IMR-90 (cell line): ENCODE measurements at places on chromosomes 5 and 9. TPM values are rescaled to one million over a fixed set of nuclear protein-coding genes. Genes with fewer than 3 reads are reported as not detected.

DNA sequence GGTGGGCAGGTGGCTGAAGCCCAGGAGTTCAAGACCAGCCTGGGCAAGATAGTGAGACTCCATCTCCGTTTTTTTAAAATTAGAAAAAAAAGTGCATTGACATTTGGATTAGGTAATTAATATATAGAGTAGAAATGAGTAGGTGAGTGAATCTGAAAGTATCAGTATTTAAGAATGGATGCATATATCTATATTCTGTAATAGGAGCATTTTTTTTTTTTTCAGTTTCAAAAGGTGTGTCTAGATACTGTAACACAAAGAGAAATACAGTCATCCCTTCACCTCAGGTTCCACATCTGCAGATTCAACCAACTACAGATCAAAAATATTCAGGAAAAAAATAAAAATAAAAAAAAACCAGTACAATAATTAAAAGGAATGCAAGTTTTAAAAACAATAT, 50.8 kb downstream of the RBM27 start:
- DNase-seq, result no peak

DNA sequence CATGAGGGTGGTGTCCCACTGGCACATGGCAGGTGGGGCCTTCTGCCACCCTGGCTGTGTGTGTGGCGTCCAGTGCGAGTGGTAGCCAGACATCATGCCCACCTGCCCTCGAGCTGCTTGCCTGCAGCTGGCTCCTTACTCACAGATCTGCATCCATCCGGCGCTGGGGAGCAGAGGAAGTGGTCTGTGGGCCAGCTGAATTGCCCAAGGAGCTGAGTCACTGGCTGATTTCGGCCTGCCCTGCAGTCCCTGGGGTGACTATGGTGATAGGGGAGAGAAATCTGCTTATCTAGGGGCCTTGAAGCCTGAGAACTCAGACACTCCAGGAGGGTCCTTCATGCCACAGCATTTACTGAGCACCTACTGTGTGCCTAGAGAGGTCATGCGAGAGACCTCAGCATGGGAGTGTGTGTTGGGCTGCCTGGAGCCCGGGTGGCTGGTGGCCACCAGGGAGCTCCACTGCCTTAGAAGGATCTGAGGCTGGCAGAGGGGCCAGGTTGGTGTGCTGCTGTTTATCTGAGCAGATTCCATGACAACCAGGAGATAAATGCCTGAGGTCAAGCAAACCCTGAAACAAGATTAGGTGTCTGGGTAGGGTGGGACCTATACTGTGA, 57.1 kb downstream of the SLC22A5 start:
- peak; percentile 97 for DNase-seq

DNA sequence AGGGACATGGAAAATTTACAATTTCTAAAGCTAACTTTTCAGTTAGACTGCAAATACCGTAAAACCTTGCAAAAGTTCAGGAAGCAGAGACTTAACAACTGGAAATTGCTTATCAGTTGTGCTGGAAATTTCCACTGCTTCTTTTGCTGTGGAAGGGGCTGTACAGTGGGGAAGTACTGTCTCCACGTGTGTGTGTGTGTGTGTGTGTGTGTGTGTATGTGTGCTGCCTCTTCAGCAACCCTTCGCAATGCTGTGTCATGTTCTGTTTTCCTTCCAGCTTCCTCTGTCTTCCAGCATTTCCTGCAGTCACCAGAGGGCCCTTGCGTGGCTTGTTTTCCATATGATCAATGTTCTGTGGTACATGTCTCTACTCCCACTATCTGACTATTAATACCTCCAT, 87.5 kb upstream of the RANBP3L start:
- no peak for DNase-seq

GRCh38 chr9:80074439-80074838, 502.7 kb downstream of the TLE4 start:
- DNase-seq, result no peak

Gene CDH9
- not detected in 2 replicates for total RNA-seq

GRCh38 chr9:16150938-16151650, 598.3 kb downstream of the CCDC171 start:
- DNase-seq, result no peak

DNA sequence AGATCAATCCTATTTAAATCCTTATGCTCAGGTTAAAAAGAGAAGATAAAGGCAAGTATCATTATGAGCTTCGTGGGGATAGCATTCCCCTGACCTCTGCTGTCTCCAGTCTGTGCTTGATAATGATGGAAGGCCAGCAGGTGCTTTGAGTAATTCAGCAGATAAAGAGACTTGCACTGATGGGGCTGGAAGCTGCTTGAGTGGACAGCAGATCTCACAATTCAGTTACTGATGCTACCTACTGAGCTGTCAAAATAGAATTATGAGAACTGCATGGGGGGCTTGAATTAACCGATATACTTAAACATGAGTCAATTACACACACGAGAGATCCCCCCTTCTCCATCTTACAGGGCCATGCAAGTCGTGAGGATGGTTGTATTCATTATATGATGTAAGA, 107.7 kb upstream of the GPR151 start:
- no peak for DNase-seq

- DNase-seq, result no peak
Measured at GRCh38 chr5:10987925-10988504, 227.0 kb upstream of the DAP start.

- peak; percentile 77 for DNase-seq
Measured at GRCh38 chr9:77384406-77384805, 207.1 kb downstream of the VPS13A start.

GRCh38 chr9:130659699-130660248, 4.6 kb upstream of the PRDM12 start:
- no peak for DNase-seq

GRCh38 chr5:153777681-153778581, 260.8 kb downstream of the FAM114A2 start:
- DNase-seq, result no peak

GRCh38 chr5:160660132-160660531, 191.9 kb downstream of the ATP10B start:
- DNase-seq, result no peak

- DNase-seq, result no peak
Measured at GRCh38 chr9:127161081-127161624, 38.7 kb upstream of the ANGPTL2 start.

GRCh38 chr5:122264610-122265009, 47.4 kb upstream of the SNCAIP start:
- peak; percentile 8 for DNase-seq

Gene STK32A
- under 0.01 and 0.18 TPM in 2 replicates for total RNA-seq

- DNase-seq, result peak; percentile 20
Measured at GRCh38 chr5:71924325-71924724, 182.9 kb upstream of the MAP1B start.

Gene ST8SIA4
- under 0.01 and 0.18 TPM in 2 replicates for total RNA-seq

Gene TTC39B
- 9.7 and 12.2 TPM in 2 replicates for total RNA-seq

GRCh38 chr5:43046474-43046873, 6.4 kb upstream of the ANXA2R start:
- no peak for DNase-seq

Gene TMEM232
- 0.36 and 0.56 TPM in 2 replicates for total RNA-seq

Gene SLC36A3
- not detected in 2 replicates for total RNA-seq

- DNase-seq, result no peak
Measured at GRCh38 chr5:54632131-54632701, 114.7 kb downstream of the SNX18 start.

DNA sequence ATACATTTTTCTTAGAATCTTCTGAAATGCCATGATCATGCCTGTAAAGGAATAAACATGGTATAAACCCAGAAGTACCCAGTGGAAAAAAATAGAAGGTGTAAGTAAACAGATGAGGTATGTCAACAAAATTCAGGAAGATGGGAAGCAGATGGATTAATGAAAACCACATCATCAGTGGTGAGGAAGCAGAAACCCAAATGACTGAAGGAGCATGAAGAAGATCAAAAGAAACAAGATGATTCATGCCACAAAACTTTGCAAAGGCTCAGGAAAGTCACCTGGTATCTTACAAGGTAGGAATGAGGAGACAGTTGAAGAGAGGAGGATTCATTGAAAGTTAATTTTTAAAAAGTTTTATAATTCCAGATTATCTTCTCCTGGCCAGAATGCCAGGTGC, 132.8 kb upstream of the PAPPA start:
- DNase-seq, result peak; percentile 19

- DNase-seq, result no peak
Measured at GRCh38 chr5:23639326-23639725, 131.9 kb downstream of the PRDM9 start.

- DNase-seq, result peak; percentile 96
Measured at GRCh38 chr5:54663866-54664265, 146.3 kb downstream of the SNX18 start.

DNA sequence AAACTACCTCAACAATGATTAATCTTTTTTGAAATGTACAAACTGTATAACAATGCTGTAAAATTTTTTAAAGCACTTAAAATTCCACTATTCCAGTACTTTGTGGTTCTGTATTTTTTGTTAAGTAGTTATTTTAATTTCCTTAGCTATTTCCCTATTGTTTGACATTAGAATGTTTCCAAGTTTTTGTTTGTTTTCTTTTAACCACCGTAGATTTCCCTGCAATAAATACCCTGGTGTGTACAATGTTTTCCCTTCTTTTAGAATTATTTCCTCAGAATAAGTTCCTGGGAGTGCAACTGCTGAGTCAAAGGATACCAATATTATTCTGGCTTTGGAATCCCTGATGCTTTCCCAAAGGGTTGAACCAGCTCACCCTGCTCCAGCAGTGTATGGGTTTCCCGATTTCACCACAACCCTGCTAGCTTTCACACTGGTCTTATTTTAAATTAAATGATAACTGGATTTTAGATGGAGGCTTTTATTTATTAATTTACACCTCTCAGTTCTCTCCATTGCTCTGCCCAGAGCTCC, 20.6 kb upstream of the ANGPTL2 start:
- no peak for DNase-seq

Gene SCGB3A2
- not detected in 2 replicates for total RNA-seq

- no peak for DNase-seq
Measured at GRCh38 chr9:86102626-86103025, 3.3 kb upstream of the GOLM1 start.

Gene FOXD4L5
- total RNA-seq, result under 0.01 TPM in 1 of 2 replicates, not detected in the other

DNA sequence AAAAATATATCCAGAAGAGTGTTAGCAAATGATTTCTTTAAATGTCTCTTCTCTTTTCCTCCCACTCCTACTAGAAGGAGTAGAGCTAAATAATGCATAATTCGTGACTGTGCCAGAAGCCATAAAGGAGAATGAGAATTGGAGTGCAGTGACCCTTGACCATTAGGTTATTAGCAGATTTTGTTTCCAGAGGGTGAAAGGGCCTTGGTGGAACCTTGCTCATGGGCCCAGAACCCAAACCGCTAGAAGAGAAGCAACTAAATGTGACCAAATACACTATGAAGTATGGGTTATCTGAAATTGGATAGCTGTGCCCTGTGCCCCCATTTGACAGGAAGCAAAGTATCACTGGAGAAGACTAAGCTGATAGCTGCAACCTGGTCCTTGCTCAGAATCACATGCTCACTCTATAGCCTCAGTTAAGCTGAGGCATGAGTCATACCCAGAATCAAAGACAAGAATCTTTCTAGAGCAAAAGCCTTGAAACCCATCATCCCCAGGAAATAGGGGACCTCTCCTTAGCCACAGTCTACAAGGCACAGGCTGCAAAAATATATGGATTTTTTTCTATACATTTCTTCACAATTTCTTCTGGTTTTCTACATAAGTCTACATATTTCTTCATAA, 36.3 kb downstream of the CAPSL start:
- peak; percentile 62 for DNase-seq

DNA sequence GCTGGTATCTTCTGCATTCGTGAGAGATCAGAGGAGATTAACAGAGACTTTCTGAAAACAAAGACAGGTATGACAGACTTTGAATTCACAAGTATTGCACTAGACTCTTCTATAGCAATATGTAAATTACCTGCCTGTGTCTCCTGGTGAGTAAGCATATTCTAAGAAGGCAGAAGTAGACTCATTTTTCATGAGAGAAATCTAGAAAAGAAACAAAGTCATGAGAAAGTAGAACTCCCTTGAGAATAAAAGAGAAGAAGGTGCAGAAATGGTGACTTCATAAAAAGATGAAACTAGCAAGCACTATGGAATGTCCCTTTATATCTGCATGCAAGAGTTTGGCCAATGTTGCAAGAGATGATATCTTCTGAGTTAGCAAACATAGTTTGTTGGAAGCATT, 419.8 kb downstream of the DMRT2 start:
- no peak for DNase-seq

Gene AQP7
- 0.28 TPM in 1 of 2 replicates, not detected in the other for total RNA-seq

- DNase-seq, result no peak
Measured at GRCh38 chr9:33151601-33152000, 15.5 kb downstream of the B4GALT1 start.

DNA sequence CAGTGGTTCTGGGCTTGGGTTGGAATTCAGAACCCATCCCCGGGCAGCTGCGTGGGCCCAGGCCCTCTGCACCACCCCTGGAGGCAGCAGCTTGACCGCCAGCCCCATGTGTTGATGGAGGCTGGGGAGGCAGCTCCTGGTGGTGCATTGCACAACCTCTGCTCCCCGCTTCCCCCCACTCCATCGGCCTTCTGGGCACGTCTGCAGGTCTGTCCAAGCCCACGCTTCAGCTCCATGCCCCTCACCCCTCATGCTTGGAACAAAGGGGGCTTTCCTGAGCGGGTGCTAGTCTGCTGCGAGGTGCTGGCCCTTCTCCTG, 1.4 kb downstream of the NCS1 start:
- DNase-seq, result peak; percentile 28

DNA sequence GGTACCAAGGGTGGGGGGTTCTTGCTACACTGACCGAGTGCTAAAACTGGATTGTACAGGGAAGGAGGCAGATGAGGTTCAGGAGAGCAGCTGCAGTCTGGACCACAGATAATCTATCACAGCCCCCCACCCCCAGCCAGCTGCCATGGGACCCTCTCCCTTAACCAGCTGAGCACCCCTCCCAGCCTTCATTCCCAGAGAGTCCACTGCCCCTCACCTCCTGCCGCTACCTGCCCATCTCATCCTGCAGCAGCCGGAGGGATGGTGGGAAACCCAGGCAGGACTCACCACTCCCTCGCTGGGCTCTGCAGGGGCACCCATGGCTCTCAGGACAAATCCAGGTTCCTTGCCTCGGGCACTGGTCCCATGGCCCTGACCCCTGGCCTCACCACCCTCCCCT, 66.7 kb downstream of the MRPL36 start:
- no peak for DNase-seq

- peak; percentile 81 for DNase-seq
Measured at GRCh38 chr5:139445325-139446170, 6.2 kb upstream of the DNAJC18 start.

Gene SH3RF2
- 1.1 and 1.3 TPM in 2 replicates for total RNA-seq

DNA sequence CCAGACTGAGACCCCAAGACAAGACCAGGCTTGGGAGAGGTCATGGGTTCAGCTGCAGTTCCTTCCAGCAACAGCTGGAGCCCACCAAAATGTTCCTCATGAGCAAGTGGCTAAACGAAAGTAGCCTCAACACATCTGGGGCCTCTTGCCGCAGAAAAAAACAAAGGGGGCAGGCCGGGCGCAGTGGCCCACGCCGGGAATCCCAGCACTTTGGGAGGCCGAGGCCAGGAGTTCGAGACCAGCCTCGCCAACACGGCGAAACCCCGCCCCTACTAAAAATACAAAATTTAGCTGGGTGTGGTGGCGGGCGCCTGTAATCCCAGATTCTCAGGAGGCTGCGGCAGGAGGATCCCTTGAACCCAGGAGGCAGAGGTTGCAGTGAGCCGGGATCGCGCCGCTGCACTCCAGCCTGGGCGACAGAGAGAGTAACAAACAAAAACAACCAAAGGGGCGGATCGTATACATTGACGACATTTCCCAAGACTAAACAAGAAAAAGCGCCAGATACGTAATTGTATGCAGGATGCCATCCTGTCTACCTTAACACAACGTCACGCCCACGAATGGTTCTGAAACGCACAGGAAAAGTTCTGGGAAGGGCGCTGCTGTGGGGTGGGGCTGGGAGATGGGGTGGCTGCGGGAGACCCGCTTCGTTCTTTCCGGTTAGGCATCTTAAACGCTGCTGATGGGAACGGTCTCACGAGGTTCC, 1.7 kb downstream of the INPP5E start:
- DNase-seq, result peak; percentile 36
